Right hindlimb (tissue), 1 donor: ENCODE measurements at places on chromosomes 5 and 9.

DNA sequence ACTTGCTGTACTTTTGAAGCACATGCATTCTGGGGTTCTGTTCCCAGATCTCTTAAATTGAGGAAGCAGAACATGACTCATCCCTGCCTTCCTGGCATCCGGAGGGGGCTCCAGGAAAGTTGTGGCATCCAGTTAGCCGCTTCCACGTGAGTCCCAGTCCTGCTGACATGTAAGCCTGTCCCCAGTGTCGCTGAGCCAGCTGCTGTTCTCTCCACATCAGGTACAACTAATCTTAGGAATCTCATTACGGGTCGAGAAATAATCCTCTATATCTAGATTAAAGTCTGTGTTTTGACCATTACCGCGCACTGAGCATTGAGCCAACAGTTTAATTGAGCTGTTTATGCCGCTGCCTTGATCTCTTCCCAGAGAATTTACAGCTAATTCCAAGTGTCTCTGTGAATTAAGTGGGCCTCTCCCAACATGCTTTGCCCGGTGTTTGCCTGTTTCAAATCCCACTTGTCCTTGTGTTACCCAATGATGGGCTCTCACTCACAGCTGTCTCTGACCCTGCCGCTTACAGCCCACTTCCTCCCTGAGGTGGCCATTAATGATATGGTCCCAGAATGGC lies 10.5 kb upstream of the SHB start:
- DNase-seq = no peak

DNA sequence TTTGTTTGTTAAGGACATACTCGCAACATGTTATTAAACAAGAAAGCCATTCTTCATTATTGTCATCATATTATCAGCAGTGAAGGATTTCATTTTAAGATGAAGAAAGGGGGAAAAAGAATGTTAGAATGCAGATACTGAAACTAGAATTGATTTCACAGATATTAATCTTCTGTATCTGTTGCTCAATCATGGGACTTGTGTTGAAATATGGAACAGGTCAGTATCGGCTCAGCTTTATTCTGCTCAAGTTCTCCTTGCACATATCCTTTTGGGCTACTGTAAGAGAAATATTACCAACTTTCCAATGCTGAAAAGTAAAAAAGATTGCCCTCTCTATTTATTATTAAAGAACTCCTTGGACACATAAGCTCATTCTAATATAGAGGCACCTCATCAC lies 13.8 kb upstream of the ANXA1 start:
- DNase-seq = no peak

GRCh38 chr5:93096561-93096960 lies 484.5 kb downstream of the NR2F1-AS1 start:
- no peak for DNase-seq

- no peak for DNase-seq
These were observed 214.7 kb upstream of the NR4A3 start for GRCh38 chr9:99606957-99607356.

DNA sequence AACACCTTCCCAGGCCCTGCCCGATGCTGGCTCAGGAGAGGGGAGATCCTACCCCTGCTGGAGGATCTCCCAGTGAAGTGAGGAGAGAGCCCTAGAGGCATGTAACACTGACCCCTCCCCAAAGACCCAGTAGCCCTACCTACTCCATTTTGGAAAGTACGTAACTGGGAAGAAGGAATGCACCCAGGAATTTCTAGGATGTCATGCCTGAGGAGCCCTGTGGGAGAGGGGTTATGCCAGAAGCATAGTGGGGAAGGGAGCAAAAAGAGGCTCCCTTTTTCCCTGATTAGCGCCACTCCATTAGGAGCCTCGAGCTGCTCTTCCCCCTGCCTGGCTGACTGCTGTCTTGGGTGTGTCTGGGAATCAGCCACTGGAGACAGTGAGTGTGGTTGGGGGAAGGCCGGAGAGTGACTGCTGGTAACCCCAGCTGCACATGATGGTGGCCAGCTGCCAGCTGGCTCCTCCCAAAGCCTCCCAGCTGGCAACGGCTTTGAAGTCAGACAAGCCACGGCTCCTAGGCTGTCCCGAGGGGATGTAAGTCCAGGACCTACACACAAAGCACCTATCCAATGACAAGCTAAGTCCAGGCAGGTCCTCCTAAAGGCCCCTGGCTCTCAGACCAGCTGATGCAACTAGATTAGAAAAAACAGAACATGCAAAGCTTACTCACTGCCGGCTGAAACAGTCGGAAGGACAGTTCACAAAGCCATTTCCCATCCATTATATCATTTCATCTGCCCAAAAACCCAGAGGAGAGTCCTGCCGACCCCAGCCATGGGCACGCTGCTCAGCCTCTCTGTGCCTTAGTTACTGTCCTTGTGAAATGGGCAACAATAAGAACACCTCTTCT lies 136.5 kb upstream of the ABCA1 start:
- DNase-seq = peak; percentile 92

- no peak for DNase-seq
These were observed 238.1 kb downstream of the ROR2 start for GRCh38 chr9:91711755-91712601.
